Activated CD8-positive, alpha-beta memory T cell treated with anti-CD3 and anti-CD28 coated beads, Interleukin-2, amount 50 U/mL, for 4 hours (primary cell): ENCODE measurements at places on chromosomes 2 and 18.

GRCh38 chr18:36381075-36381474, 83.6 kb downstream of the FHOD3 start:
- DNase-seq = no peak

GRCh38 chr2:13611939-13612338, 895.2 kb downstream of the TRIB2 start:
- DNase-seq = no peak

GRCh38 chr2:166013878-166014277, 60.3 kb upstream of the TTC21B start:
- no peak for DNase-seq

DNA sequence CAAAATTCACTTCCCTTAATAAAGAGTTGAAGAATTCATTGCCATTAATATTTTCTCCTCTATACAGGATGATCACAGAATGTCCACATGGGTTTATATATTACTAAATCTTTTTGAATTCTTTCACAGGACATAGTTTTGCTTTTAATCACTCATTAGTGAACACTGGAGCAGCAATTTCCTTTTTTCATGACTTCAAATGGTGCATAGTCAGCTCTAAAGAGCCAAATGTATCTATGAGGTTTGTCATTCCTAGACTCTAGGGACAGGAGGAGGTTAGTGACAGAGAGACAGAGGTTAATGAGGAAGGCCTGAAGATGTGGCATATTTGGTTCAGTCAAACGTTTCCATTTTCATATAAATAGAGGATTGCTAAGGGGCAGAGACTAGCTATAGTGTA, 111.8 kb downstream of the FSHR start:
- no peak for DNase-seq
